HuH-7.5 (cell line): ENCODE measurements at places on chromosomes 1 and 21.

DNA sequence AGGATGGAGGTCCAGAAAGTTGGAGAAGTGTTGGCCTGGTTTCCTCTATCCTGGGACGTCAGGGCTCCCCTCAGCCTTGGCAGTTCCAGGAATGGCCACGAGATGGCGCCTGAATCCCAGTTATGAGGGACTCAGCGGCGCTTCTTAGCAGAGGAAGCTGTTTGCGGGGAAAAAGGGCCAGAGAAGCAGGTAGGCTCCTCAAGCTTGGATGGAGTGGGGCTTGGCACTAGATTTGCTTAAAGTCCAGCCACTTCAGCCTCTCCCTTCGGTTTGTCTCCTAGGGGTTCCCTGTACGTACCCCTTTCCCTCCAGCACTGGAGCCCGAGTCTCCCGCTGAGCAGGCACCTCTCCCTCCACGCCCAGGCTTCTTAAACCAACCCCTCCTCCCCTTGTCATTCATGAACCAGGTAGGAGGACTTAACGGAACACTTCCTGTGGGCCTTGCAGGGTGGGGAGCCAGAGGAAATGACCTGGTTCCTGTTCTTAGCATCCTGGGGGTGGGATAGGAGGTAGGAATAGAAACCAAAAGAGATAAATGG lies 32.0 kb upstream of the TENT5B start:
- peak; percentile 75 for DNase-seq

- no peak for DNase-seq
These were observed 28.3 kb upstream of the NFASC start for GRCh38 chr1:204842369-204842768.

DNA sequence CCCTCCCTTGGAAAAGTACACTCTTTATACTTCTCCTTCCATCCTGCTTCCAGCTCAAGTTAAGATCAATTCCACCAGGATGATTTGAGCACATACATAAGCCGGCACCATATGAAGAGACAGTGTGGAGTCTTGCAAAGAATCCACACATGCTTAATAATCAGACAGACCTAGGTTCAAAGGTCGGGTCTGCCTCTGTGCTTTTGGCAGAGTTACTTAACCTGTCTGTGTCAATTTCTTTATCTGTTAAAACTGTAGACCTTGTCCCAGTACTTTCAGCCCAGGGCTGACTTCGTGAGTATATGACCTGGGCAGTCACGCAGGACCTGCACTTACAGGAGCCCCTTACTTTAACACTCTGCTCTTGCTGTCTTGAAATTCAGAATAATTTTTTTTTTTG lies 30.2 kb upstream of the BECN2 start:
- DNase-seq: no peak

DNA sequence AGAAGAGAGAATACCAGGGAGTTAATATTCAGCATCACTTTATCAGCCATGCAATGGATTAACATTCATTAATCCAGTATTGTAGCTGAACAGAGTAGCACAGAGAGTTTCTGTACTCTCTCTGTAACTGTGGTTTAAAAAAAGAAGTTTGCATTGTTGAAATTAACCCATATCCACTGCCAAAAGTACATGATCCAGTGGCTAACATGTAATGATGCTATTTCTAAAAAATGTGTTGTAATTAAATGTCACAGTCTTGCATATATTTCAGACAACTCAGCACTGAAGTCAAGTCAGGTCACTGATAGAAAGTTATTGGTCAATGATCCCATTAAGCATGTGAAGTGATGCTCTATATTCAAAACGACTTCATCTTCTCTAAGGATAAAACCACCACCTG lies 141.3 kb downstream of the NRIP1 start:
- DNase-seq: no peak

GRCh38 chr1:233730809-233731208 lies 116.9 kb downstream of the KCNK1 start:
- DNase-seq: no peak

DNA sequence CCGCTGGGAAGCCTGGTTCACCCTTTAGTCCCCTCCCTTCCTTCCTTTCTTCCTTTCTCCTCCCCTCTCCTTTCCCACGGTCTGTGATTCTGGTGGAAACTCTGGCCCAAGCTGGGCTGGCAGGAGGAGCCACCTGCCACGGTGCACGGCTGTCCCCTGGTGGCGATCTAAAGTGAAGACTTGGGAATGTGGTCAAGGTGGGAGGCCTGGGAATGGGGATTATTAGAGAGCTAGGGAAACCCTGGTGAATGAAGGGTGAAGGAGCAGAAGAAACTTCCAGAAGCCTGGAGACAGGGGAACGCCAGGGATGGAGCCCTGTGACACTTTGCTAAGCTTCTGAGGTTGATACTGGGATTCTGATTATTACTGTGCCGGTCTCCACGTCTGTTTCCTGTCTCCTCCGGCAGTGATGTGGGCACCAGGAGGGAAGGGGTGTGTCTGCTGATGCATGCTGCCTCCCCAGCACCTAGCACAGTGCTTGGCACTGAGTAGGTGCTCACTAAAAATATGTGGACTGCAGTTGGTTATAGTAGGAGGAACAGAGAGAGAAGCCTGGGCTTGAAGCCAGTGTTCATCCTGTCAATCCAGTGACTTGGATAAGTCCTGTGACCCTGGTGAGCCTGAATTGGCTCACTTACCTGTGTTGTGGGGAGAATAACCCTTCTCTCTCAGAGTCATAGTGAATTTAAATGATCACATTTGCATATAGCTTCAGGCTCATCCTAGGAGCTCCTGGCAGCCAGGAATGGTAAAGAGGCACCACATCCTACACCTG lies 71.2 kb upstream of the NBPF3 start:
- DNase-seq: peak; percentile 56

GRCh38 chr1:159946242-159947187 lies 1.1 kb upstream of the IGSF9 start:
- no peak for DNase-seq

- DNase-seq: no peak
These were observed 76.7 kb downstream of the KCTD3 start for GRCh38 chr1:215643592-215644321.

- no peak for DNase-seq
These were observed 12.9 kb downstream of the LRRN2 start for GRCh38 chr1:204672482-204673121.

DNA sequence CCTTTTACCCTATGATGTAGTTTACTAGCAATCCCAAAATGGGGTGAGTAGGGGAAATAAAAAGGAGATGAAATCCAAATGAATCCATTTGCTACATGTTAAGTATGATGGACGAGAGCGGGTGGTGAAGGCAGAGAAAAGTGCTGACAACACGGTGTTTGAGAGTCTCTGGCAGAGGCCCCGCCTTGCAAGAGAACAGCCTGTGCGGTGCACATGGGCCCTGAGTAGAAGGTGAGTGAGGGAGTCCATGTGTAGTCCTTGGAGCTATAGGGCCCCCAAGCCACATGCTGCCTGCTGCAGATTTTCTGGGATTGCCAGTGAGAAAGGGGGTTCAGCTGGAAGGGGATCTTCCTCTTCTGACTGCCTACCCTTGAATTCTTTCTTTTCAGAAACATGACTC lies 177.1 kb downstream of the TNR start:
- no peak for DNase-seq

- no peak for DNase-seq
These were observed 49.4 kb downstream of the LEPR start for GRCh38 chr1:65469889-65470340.

DNA sequence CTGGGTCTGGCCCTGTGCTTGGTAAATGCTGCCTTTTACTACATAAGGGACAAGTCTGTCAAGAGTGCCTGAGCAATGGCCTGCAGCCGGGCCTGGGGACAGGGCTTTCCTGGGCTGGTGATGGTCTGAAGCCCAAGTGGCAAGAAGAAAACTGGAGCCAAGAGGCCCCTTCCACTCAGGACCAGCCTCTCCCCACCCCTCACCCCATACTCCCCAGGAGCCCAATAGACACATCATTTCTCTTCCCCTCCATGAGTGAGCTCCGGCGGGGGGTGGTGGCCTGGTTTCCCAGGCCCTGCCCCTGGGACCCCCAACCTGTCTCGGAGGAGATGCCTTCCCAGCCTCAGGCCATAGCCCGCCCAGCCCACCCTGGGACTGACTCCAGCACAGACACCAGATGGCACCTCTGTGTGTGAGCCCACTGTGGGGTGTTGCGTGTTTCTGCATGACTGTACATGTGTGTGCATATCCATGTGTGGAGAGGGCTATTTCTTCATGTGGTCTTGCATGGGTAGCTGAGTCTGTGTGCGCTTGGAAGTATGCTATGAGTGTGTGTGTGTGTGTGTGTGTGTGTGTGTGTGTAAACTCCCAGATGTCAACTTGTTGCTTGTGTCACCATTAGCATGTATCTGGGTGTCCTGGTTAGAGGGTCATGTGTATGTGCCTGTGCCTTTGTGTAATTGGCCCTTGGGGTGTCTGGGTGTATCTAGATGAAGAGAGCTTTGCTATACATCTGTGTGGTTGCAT lies 14.3 kb upstream of the LRP8 start:
- DNase-seq: no peak

DNA sequence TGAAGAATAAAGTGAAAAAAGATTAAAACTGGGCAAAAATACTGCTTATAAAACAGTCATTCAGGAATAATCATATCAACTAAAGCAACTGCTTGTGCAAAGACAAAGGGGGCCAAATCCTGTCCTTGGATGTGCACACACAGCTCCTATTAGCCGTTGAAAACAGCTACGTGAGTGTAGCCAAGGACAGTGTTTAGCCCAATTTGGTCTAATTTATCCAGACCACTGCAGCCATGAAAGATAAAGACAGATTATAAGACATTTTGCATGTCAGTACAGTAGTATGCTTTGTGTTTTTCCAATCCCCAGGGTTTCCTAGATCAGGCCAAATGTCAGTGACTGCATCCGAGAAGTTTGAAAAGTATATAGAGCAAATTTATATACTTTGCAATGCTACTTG lies 146.3 kb upstream of the PKN2 start:
- DNase-seq: no peak

- DNase-seq: no peak
These were observed 28.2 kb downstream of the TLR5 start for GRCh38 chr1:223114871-223115270.

DNA sequence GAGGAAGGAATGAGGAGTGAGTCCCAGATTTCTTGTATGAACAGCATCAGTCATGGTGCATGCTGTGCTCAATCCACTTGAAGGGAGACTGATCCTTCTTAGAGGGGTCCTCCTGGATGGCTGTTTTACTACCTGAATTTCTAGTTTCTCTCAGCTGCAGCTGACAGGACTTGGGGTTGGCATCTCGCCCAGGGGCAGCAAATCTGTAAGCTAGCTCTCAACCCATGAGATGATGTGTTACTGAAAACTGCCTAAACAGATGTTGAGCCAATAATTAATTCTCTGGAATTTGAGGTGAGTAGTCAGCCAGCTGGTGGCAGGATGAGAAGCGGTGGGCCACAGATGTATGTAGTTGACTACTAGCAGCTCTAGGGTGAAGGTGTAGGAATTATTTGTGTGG lies 19.6 kb downstream of the BACH1 start:
- DNase-seq: no peak

GRCh38 chr1:213245260-213245910 lies 194.3 kb downstream of the RPS6KC1 start:
- no peak for DNase-seq

GRCh38 chr1:108047085-108047484 lies 82.1 kb upstream of the VAV3 start:
- no peak for DNase-seq

GRCh38 chr1:247431643-247432042 lies 15.7 kb downstream of the NLRP3 start:
- DNase-seq: no peak

- no peak for DNase-seq
These were observed 489.3 kb downstream of the AMY1C start for GRCh38 chr1:104238991-104239390.

DNA sequence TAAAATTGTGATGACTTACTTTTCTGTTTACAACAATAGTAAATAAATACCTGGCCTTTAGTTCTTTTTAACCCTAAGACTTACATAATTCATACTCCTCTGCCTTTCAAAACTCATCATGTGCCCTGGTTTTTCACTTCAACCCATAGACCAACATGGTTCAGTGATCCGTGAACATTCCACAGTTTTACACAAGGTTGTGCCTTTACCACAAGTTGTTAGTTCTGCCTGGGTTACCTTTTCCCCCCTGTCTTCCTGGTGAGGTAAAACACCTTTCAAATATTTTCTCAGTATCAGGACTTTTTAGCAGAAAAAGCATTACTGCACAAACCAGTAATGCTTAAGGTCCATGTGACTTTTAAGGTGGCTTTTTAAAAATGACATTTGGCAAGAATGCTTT lies 1466.4 kb downstream of the PLA2G4A start:
- no peak for DNase-seq

- no peak for DNase-seq
These were observed 11.4 kb downstream of the RGS5 start for GRCh38 chr1:163191301-163191700.

- no peak for DNase-seq
These were observed 80.1 kb downstream of the TTLL7 start for GRCh38 chr1:83918688-83919285.

DNA sequence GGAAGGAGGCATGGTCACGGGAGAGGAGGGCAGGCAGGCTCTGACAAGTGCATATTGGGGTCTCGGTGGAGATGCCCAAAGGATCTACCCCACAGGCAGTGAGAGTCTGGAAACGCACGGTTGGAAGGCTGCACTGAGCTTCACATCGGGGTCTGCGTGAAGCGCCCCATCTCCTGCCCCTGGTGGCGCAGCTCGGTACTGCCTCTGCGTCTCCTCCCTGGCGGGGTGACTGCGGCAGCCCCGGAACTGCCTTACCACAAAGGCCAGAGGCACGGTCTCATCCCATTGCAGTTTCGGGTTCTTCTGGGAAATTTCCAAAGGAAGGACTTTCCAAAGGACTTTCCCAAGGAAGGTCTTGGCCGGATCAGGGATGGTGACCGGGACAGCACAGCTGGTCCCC lies 69.2 kb upstream of the AJAP1 start:
- peak; percentile 24 for DNase-seq

DNA sequence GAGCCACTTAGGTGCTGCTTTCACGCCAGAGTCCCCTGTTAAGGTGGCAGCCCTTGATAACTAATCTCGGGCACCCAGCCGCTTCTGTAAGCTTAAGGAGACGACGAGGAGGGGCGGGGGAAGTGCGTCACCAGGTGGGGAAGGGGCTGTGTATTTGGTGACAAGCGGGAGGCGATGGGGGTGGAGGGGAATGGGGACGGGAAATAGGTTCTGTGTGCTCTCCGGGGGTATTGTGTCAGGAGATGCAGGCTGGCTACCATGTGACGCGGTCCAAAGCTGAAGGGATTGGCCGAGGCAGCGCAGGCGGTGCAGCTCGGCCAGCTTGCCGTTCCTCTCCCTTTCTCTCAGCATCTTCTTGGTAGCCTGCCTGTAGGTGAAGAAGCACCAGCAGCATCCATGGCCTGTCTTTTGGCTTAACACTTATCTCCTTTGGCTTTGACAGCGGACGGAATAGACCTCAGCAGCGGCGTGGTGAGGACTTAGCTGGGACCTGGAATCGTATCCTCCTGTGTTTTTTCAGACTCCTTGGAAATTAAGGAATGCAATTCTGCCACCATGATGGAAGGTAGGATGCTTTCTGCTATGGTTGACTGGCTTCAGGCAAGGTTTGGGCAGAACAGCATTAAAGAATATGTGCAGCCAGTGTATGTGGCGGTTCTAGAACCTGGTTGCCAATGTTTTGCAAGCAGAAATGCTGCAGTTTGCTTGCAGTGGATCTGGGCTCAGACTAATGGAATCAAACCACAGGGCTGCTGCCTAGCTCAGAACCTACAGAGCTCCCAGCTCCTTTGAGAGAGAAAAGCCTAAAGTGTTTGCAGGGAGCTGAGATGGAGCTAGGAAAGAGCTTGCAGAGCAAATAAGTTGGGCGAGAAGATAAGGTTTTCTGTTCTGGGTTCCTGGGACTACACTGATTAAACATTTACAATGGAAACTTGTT lies at the start of gene SGIP1:
SGIP1 (plus strand) TSS at position 350 of the 937 bp plus-strand sequence; CDS start at position 556, 206 bp downstream.
- peak; percentile 27 for DNase-seq
